ENCODE measurements at places on chromosomes 12 and 14.
A peak's percentile ranks its signal among the peaks of the same experiment; 100 is the strongest.

- DNase-seq: no peak
Measured at GRCh38 chr14:33916663-33917565, 34.0 kb downstream of the EGLN3 start.

- DNase-seq: no peak
Measured at GRCh38 chr14:76958980-76959710, 69.4 kb downstream of the IRF2BPL start.

- DNase-seq: no peak
Measured at GRCh38 chr12:94488463-94488862, 28.8 kb upstream of the CEP83 start.

GRCh38 chr12:50580436-50580835, 75.7 kb downstream of the DIP2B start:
- no peak for DNase-seq

- DNase-seq: no peak
Measured at GRCh38 chr12:92509156-92509738, 193.5 kb upstream of the PLEKHG7 start.

DNA sequence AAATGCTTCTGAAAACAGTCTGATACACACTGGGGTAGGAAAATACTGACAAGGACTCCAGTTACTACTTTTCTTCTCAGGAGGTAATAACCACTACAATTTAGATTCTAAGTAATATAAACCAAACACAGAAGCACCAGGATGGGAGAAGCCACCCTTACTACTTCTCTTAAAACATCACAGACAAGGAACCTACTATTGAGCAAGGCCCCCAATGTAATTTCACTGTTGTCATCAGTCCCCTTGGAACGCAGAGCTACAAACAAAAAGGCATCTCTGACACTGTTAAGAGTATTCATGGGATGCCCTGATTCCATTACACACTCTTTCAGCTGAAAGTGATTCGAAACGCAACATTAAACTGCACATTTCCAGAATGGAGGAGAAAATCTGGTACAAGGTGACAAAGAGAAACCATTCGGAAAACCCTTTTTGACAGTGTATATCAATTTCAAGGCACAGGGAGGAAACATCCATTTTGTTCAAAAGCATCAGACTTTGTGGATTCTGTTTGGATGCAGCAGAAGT, 185.9 kb downstream of the PPM1H start:
- no peak for DNase-seq

- no peak for DNase-seq
Measured at GRCh38 chr12:85422762-85423161, 142.7 kb downstream of the ALX1 start.

- no peak for DNase-seq
Measured at GRCh38 chr12:124588751-124589267, 21.4 kb upstream of the NCOR2 start.

DNA sequence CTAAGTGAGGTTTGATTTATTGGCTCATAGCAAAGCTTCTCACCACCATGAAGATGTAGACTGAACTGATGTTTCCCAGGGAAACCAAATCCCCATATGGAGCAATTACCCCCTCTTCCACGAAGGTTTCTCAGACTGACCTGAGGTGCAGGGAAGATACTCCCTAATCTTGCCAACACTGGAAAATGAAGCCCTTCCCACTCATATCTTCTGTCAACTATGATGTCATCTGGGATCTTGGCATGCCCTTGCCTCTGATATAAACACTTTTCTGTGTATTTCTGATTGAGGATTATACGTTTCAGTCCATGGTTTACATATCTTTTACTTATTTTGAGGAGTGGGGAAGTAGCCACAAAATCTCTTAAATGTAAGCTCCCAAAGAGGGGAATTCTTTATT, 14.1 kb upstream of the CISTR start:
- no peak for DNase-seq

DNA sequence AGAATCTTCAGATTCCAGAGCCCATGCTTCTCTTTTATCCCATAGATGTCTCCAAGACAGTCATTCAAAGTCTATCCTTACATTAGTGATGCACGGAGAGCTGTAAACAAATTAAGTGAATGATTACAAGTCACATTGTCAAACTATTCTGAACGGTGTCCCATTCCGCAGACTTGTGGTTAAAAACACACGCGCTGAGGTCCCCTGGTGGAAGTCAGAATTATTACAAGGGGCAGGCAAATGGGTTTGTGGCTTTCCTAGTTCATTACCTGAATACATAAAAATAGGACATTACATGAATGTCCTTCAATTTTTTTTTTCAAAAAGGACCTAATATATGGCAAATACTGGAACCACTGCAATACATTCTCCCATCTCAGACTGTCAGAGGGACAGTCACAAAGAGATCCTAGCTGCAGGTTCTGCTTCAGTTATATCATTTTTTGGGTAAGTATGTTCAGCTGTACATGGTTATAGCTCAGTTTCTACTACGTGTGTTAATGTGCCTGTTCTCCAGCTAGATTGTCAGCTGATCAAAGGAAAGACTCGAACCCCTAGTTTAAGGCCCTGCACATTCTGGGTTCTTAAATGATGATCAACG, 53.1 kb upstream of the STON2 start:
- DNase-seq: peak; percentile 55

DNA sequence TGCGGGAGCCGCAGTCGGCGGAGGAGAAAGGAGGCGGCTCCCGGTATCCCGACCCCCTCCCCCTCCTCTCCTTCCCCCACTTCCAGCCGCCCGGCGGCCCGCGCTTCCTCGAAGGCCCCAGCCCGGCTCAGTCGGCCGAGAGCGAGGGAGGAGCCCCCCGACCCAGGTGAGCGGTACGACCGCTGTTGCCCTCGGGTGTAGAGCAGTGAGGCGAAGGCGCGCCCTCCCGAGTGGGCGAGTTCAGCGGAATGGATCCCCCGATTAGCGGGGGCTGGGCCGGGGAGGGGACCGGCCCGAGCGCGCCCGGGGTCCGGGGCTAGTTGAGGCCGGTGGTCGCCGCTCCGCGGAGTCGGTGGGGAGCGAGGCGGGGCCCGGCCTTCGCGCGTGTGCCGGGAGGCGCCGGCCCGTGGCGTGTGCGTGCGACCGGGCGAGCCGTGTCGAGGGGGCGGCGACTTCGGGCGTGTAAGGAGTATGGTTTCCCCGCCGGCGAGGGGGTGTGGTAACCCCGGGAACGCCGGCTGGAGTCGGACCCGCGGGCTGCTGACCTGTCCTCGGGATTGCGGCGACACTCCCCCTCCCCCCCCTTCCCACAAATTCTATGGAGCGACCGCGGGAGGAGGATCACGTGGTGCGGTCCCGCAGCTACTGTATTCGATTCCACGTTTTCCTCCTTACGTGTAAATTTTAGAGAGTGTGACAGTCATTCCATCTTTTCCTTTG, 501 bp downstream of the RIMKLB start:
- DNase-seq: no peak

DNA sequence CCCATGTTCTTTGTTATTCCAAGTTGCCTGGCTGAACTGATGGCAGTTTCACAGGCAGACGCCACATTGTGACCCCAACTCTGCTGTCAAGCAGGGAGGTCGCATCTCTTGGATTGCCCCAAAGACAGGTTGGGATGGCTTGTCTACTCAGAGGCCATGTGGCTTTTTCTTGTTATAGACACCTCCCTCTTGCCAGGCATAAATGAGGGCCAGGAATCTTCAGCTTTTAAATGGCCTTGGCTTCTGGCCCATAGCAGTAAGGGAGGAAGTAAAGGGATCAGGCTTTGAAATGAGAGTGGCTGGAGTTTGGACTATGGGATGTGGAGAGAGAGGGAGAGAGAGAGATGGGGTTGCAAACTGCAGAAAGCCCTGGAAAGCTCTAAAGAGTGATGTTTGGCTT, 215.0 kb downstream of the TBX5 start:
- no peak for DNase-seq

DNA sequence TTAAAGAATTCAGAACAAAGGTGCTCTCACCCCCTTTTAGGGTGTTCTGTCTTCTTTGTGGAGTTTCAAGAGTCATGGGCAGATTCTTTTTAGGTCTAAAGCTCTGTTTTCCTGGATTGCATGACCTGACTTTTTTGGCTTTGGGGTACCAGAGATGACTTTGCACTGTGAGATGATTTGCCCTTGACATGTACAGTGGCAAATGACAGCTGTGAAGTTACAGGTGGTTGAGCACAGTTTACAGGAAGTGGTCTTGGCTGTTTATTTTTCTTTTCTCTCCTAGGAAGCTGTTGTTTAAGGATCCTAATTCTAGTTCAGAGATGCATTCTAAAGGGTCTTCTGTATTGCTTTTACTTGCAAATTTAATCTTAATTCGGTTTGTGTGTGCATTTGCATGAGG, 83.8 kb upstream of the METAP2 start:
- no peak for DNase-seq

DNA sequence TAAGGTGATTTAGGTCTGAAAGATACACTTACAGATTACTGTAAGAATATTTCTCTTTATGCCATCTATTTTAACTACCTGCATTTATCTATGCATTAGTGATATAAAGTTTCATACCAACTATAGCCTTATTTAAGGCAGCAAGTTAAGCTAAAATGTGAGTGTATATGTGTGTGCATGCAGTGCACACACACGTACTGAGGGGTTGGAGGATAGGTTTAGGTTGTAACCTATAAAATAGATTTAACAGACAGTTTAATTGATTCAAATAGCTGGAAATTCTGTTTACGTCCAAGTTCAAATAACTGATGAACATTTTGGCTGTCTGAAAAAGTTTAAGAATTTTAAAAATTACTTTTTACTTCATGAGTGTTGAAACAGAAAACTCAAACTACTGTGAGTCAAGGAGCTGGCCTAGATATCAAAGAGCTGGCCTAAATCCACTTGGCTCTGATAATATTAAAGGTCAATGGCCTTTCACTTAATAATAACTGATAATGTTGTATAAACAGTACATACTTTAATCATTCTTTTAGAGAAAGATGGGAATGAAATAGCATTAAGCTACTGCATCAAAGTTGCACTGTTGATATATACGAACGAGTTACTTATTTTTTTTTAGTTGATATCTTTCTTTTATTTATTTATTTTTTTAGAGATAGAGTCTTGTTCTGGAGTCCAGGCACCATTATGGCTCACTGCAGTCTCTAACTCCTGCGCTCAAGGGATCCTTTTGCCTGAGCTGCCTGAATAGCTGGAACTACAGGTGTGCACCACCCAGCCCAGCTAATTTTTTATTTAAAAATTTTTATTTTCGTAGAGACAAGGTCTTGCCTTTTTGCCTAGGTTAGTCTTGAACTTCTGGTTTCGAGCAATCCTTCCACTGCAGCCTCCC, 13.8 kb upstream of the KCNJ8 start:
- DNase-seq: no peak

GRCh38 chr12:92029136-92029535, 116.5 kb downstream of the BTG1 start:
- no peak for DNase-seq

DNA sequence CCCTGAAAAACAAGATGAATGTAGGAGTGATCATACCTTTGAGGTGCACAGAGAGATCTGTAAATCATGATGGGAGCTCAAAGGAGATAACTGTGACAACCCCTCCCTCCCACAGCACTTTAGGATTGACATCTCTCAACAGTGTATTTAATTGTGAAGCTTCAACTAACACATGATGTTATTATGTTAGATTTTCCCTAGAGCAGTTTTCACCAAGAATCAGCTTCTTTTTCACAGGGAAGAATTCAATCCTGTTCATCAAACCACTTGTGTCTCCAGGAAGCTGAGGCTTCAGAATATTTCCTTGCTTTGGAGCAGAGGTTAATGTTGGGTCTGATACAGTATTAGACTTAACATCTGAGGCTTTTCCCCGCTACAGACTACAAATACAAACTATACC, 11.8 kb downstream of the RPS6KA5 start:
- DNase-seq: no peak

GRCh38 chr12:105665366-105665765, 334.9 kb downstream of the C12orf75 start:
- DNase-seq: no peak

- DNase-seq: no peak
Measured at GRCh38 chr12:14701809-14702568, 5.6 kb upstream of the GUCY2C start.

GRCh38 chr12:67426067-67426466, 156.9 kb downstream of the CAND1 start:
- DNase-seq: no peak

DNA sequence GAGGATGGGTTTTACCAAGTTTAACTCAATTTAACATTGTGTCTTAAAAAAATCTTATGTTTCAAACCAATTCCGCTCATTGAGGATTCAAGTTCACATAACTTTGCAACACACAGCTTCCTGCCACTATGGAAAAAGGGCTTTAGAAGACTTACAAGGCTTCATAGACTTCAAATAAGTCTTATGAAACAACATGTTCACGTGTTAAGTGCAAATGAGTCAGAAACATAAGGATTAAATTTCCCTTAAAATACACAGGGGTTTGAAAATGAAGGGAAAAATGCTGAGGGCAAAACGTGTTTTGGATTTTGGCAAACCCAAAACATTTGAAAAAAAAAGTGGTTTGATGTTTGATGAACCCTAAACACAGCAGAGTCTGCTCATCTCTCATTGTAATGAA, 364.8 kb downstream of the BMP4 start:
- no peak for DNase-seq

DNA sequence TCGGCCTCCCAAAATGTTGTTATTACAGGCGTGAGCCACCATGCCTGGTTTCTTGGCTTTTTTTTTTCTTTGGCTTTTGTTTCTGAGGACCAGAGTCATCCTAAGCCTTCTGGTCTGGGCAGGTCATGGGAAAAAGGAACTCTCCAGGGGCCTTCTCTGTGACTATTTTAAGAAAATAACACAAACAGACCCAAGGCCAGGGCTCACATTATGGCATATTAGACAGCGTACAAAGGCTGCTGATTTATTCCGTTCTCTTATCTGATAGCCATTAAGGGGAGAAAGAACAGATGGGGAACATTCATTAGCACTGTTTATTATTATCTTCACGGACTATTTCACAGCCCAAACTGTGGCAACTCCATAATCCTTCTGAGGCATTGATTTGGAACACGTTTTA, 28.8 kb upstream of the MANSC4 start:
- no peak for DNase-seq

- DNase-seq: no peak
Measured at GRCh38 chr14:56094076-56094475, 24.1 kb upstream of the PELI2 start.

- no peak for DNase-seq
Measured at GRCh38 chr12:117356048-117356447, 5.4 kb downstream of the NOS1 start.

- DNase-seq: no peak
Measured at GRCh38 chr12:7118881-7119280, 9.8 kb downstream of the RBP5 start.

GRCh38 chr12:88562151-88562550, 18.1 kb downstream of the KITLG start:
- no peak for DNase-seq

GRCh38 chr14:29007990-29008389, 241.4 kb downstream of the FOXG1 start:
- no peak for DNase-seq

DNA sequence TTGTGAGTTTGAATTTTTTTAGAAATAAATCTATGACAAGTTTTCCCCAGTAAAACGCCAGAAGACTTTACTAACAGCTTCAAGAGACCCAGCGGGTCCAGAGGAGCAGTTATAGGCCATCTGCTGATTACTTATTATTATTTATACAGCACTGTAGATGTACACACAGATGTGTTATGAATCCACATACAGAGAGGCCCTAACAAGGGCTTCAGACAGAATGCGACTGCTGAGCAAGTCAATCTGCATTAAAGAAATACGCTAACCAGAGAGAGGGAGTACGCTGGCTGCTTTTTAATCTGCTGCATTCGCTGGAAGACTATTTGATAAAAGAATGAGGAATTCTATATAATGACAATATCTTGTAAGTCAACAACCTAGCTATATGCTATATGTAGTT, 32.5 kb downstream of the ATF7 start:
- no peak for DNase-seq

All from bone marrow (tissue), 2 donors.